Activated T-cell treated with anti-CD3 and anti-CD28 coated beads, Interleukin-2, amount 50 U/mL, for 72 hours (primary cell): ENCODE measurements at places on chromosomes 6 and 20. TPM values are rescaled to one million over a fixed set of nuclear protein-coding genes. Genes with fewer than 3 reads are reported as not detected.
A peak's percentile ranks its signal among the peaks of the same experiment; 100 is the strongest.

The ABHD16B gene
- total RNA-seq, result not detected

The RAD21L1 gene
- 1.2 TPM for total RNA-seq

GRCh38 chr6:144888621-144889020 is 603.5 kb downstream of the UTRN start:
- DNase-seq, result no peak

GRCh38 chr6:123902738-123903313 is 99.2 kb downstream of the NKAIN2 start:
- DNase-seq, result no peak

The SLC22A3 gene
- total RNA-seq, result not detected

GRCh38 chr6:137641474-137642077 is 147.4 kb upstream of the OLIG3 start:
- peak; percentile 69 for DNase-seq

DNA sequence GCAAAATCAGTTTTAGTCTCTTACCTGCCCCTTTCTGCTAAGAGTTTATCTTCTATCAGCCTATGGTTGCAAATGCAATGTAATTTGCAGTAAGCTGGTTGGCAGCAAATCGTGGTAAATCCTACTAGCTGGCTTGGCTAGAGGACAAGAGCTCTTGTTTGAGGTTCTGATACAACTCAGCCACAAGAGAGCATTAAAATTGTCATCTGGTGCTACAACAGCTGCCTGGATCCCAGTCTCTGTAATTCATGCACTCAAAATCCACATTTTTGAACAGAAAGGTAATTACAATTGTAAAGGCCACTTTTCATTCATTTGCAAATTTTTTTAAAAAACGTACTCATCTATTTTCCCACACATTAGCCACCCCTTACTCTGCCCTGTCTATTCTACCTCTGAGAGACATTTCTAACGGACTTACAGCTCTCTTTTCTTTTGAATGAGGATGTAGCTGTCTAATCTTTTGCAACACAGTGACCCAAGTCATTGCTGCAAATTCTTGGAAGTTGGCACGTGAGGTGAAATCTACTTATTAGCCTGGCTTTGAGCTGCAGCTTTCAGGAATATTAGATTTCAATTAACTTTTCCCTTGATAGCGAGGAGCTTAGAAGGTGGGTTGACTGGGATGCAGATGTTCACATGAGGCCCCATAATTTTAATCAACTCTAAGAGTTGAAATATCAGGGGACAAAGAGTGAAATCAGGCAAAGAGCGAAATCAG is 54.0 kb upstream of the FAM184A start:
- DNase-seq, result no peak

GRCh38 chr20:35284992-35285805 is 627 bp upstream of the EIF6 start:
- no peak for DNase-seq

DNA sequence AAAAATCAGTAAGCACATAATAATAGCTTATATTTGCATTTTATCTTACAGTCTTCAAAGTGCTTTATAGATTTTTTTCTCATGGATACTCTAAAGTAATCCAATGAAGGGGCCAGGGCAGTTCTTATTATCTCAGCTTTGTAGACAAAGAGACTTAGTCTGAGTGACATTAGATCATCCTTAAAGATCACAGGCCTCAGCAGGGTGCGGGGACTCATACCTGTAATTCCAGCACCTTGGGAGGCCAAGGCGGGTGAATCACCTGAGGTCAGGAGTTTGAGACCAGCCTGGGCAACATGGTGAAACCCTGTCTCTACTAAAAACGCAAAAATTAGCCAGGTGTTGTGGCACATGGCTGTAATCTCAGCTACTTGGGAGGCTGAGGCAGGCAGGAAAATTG is 14.5 kb downstream of the FERMT1 start:
- no peak for DNase-seq

The TDP2 gene
- total RNA-seq, result 58.3 TPM

DNA sequence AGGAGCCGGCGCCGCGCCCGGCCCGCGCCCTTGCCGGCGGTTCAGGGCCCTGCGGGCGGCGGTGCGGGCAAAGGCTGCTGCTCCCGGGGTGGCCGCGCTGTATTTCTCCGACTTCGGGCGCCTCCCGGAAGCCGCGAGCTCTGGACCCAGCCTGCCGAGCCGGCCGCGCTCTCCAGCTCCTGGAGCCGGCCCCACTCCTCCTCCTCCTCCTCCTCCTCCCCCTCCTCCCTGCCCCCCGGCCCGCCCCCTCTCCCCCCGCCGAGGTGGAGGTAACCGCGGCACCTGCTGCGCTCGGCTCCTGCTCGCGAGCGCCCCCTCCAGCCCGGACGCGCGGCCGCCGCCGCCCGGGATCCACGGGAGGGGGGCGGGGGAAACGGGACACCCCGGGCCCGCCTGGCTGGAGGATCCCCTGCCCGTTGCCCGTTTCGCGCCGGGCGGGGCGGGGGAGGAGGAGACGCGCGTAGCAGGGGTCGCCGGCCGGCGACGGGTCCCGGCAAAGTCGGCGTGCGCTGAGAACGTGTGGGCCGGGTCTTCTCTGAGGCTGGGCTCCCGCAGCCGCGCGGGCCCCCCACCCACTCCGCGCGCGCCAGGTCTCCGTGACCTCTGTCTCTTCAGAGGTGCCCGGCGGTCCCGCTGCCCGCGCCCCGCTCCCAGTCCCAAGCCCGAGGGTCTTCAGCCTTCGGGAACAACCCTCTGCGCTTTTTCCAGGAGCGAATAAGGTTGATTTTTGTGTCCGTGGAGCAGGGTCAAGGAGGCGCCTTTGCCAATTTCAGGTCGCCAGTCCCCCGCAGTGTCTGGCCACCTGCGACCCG is at the start of gene SLC22A23:
Gene SLC22A23, minus strand, starts transcription at position 153 of the 812 bp plus-strand sequence. CDS start 491 bp downstream, outside the sequence.
- DNase-seq, result peak; percentile 80

DNA sequence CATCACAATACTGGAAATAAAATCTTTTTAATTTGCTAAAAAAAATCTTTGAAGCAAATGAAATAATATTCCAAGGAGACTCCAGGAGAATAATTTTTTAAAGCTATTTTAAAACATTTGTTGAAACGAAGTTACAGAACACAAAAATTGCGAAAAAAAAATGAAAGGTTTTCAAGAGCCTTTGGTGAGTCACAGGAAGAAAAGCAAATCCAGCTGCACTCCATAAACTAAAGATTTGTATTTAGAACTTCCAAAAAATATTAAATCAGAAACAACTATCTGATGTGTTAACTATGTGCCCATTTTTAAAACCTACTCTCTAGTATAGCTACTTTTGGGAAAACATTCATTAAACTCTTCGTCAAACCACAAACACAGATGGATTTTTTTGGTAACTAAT is 23.6 kb downstream of the PDSS2 start:
- no peak for DNase-seq

The SPATS1 gene
- not detected for total RNA-seq

DNA sequence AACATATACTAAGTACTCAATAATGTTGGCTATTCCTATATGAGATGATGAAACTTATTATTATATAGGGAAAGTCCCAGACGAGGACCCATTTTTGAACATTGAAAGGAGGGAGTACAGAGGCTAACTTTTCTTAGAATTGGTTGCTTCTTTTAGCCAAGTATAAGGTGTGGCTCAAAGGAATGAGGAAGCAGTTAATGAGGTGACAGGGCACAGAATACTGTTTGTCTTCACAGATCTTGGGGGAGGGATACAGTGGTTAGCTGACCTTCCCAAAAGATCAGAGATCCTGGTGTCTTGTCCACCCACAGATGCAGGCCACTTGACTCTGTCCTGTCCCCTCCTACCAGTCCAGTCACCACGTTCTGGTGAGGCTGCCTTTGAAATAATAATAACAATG is 67.8 kb upstream of the EPB41L1 start:
- DNase-seq, result no peak
